ENCODE measurements at places on chromosomes 16 and 17.

- DNase-seq: no peak
These were observed 1.9 kb downstream of the C1QTNF8 start for GRCh38 chr16:1094124-1094479.

- peak; percentile 57 for DNase-seq
These were observed 396.6 kb upstream of the DYNLRB2 start for GRCh38 chr16:80144191-80144590.

GRCh38 chr17:78356101-78356713, 3.7 kb downstream of the SOCS3 start:
- peak; percentile 98 for DNase-seq

DNA sequence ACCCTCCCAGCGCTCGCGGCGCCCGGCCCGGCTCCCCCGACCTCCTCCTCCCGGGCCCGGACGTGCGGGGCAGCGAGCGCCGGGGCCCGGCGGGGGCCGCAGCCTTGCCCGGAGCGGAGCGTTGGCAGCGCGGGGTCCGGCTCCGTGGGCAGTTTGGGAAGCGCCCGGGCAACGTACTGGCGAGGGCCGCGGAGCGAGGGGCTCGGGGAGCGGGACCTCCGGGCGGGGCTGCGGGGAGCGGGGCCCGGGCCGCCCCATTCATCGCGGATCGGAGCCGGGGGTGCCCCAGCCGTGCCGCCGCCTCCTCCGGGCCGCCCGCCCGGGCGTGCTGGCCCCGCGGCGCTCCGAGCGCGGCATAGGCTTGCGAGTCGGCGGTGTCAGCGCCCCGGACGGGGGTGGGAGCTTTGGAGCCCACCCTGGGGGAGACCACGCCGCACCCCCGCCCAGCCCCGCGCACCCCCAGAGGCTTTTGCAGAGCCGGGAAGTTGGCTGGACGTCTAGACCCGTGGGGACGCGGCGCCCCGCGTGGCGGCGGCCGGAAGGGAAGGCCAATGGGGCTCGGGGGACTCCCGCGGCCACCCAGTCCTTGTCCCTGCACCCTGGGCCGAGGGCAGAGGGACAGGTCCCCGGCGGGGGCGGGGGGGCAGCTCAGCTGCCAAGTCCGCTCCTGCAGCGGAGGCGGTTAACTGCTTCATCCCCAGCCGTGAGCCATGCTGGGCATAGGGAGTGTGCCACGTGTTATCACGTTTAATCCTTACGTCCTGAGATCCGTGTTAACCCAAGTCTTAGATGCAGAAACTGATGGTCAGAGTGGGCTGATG, 852 bp downstream of the ZNF469 start:
- DNase-seq: no peak

GRCh38 chr17:50848711-50849110, 13.3 kb downstream of the WFIKKN2 start:
- no peak for DNase-seq

DNA sequence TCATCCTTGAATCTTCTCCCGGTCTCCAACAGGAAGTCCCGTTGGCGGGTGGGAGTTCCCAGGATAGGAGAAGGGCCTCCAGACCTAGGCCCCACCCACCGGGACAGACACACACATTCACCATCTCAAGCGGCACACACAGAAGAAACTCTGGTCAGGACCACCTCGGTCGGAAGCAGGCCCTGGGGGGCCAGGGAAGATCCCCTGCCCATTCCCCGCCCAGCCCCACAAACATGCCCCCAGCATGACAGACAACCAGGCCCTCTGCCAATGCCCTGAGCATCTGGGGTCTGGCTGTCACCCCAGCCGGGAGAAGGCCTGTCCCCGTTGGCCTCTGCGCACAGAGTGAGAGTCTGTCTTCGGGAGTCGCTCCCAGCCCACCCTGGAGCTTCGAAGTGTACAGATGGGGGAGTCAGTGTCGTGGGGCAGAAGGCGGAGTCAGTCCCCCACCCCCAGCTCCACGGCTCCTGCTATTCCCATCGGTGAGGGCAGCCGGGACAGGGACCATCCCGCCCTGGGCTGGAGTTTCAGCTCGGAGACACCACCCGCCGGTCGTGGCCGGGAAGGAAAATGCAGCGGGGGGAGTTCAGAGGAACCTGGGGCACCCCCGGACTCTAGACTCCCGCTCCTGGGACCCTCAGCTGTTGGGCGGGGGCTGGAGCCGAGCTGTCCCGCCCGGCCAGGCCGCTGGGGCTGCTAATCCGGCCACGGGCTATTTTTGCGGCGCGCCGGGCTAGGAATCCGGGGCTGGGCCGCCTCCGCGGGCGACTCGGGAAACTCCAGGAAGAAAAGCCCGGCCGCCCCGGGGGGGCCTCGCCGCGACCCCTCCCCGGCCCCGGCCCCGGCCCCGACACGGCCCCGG, 660 bp downstream of the RHBDF1 start:
- peak; percentile 87 for DNase-seq

GRCh38 chr17:1159431-1160180, 20.2 kb downstream of the ABR start:
- no peak for DNase-seq

DNA sequence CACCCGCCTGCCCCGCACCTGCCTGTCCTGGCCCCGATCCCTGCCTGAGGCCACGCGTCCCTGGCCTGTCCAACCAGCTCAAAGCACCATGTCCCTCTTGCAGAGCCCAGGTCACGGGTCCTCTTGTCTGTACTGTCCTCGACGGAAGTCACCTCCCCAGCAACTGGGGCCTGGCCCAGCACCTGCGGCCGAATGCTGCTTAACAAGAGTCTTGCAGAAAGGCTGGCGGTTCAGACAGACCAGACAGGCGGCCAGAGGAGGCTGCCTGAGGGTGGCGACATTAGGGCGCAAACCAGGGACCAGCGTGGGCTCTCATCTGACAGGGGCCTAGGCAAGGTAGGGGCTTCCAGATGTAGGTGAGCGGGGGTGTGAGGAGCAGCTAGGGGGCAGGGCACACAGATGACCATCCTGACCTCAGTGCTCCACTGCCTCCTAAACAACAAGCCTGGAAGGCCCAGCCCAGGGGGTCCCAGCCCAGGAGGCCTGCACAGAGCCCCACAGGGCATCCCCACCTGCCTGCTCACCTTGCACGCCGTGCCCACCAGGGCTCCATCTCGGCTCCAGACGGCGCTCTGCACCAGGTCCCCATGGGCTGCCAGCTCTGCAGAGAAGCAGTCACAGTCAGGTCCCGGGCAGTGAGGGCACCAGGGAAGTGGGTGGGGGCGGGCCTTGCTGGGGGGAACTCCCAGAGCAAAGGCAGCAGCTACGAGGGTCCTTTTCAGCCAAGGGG, 11.3 kb downstream of the CORO7 start:
- no peak for DNase-seq

- no peak for DNase-seq
These were observed 15.3 kb downstream of the NPLOC4 start for GRCh38 chr17:81621494-81622130.

DNA sequence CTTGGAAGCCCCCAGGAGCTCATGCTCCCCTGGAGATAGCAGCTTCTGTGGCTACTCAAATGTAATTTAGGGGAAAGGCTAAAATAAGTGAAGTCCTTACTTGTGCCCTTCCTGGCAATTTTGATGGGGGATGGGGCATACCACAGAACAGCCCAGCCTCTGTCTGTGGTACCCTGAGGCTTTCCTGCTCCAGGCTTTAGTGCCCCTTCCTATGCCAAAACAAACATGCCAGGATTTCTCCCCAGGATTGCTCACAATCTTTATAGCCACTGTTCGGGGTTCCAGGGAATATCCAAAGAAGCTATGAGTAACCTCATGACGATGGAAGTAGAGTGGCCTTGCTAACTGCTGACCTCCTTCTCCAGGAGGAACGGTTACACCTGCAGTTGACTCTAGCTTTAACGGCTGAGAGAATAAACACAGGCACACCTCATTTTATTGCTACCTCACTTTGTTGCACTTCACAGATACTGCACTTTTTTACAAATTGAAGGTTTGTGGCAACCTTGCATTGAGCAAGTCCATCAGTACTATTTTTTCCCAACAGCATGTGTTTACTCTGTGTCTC, 24.9 kb downstream of the CCL4 start:
- DNase-seq: no peak

DNA sequence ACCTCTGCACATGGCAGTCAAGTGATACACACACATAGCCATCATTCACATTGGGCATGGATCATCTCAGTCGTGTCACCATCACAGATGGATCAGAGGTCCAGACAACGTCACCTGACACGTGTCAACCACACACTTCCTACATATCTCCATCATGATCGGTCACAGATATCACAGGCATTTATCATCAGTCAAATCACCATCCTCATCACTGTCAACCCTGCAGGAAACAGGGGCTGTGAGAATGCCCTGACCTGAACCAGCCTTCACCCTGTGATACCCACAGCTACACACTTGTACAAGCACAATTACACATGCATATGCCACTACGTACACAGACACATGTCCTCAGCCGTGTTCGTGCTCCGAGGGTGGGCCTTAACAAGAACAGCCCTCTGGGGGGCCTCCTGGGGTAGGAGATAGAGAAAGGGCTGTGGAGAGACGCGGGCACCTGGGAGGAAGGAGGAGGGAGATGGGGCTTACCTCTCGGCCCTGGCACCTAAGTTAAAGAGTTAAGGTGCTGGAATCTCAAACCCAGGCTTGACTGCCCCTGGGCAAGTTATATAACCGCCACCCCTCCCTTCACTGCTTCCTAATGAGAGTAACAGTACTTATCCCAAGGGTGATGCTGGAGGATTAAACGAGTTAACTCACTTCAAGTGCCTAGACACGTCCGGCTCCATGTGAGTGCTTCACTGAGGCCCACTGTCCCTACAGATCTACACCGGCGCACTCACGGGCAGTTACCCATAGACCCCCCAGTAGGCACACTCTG, 1.1 kb downstream of the SLC12A4 start:
- DNase-seq: peak; percentile 45

- no peak for DNase-seq
These were observed 19.0 kb downstream of the C16orf96 start for GRCh38 chr16:4574919-4575705.

Measured in bronchial epithelial cell (primary cell).